KG1 (cell line): ENCODE measurements at places on chromosomes 16 and 17.

- no peak for DNase-seq
Measured at GRCh38 chr16:64617836-64618476, 503.9 kb downstream of the CDH11 start.

DNA sequence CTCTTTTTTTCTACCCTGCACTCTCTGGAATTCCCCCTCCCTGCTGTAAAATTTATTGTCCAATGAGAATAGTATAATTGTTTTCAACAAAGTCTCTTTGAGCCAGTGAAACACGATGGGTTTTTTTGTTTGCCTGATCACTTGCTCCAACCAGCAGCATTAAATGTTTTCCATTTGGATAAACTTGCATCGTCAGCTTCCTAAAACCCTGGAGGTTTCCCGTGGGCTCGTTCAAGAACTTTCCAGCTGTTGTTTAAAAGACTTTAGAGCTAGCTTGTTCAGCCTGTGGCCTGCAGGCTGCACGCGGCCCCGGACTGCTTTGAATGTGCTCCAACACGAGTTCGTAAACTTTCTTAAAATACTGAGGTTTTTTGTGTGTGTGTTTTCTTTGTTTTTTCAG, 14.9 kb downstream of the NAGPA start:
- no peak for DNase-seq

DNA sequence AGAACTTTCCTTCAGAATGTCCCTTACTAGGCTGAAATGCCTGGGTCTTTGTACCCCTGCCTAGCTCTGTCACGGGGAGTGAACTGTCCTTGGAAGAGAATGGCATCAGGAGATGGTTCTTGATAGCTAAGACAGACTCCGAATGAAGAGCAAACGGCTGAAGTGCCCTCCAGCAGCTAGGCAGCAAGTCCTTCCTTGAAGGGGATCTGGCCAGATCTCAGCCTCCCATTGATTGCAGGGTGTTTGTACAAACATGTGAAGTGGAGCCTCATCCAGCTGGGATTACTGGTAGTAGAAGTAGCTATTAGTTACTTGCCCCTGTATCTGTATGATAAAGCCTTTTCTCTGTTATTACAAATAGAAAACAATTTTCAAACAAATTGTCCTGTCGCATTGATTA, 30.9 kb downstream of the LRRC36 start:
- no peak for DNase-seq

DNA sequence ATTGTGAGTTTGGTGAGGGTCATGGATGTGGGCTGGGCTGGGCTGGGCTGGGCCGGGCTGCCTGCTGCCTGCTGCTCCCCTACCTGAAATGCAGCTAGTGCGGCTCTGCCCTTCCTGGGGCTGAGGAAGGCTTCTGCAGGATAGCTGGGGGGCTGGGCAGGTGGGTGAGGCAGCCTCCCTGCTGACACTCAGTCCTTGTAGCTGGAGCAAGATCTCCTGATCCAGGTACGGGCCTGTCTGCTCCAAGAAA, 4.7 kb downstream of the RPL13 start:
- DNase-seq: no peak

GRCh38 chr17:30475206-30475605, 2.0 kb upstream of the GOSR1 start:
- no peak for DNase-seq

GRCh38 chr17:41803049-41804020, 8.4 kb downstream of the P3H4 start:
- DNase-seq: peak; percentile 31

DNA sequence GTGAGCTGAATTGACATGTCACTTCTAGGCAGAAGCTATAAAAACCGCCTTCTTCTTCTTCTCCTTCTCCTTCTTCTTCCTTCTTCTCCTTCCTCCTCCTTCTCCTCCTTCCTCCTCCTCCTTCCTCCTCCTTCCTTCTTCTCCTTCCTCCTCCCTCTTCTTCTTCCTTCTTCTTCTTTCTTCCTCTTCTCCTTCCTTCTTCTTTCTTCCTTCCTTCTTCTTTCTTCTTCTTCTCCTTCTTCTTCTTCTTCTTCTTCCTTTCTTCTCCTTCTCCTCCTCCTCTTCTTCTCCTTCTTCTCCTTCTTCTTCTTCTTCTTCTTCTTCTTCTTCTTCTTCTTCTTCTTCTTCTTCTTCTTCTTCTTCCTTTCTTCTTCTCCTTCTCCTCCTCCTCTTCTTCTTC, 4.8 kb upstream of the FBXL19 start:
- no peak for DNase-seq

DNA sequence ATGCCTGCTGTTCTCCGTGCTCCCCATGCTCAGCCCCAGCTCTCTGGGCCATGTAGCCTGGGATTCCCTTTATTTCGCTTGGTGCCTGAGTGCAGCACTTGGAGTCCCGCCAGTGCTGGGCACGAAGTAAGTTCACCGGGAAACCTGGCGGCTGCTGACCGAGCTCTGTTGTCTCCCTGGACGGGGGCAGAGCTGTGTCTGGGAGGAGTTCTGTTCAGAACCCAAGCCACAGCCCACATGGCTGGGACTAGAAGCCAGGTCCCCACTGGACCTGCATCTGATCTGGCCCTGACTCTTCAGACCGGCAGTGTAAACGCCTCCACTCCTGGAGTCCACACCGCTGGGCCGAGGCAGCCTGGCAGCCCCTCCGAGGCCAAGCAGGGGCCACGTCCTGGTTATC, 37.5 kb upstream of the CIBAR2 start:
- no peak for DNase-seq

GRCh38 chr17:72952641-72953315, 139.7 kb downstream of the SLC39A11 start:
- DNase-seq: no peak
